ENCODE measurements at places on chromosomes 5 and 9. TPM values are rescaled to one million over a fixed set of nuclear protein-coding genes. Genes with fewer than 3 reads are reported as not detected.

SLIT3 gene
- 13.2 TPM for total RNA-seq

HSD17B3 gene
- not detected for total RNA-seq

SLC25A2 gene
- total RNA-seq = not detected

GRM6 gene
- total RNA-seq = not detected

UBE2B gene
- 71.5 TPM for total RNA-seq
